ENCODE measurements at places on chromosomes 5 and 9. TPM values are rescaled to one million over a fixed set of nuclear protein-coding genes. Genes with fewer than 3 reads are reported as not detected.

Gene PCDHGB6
- total RNA-seq = 6.2 TPM

Gene C7
- not detected for total RNA-seq

Gene CCDC192
- total RNA-seq = not detected

Gene ARHGEF37
- total RNA-seq = 8.5 TPM

Gene CDKN2A
- 54.6 TPM for total RNA-seq

Gene RMRP
- 2,917 TPM for total RNA-seq

Gene PKD2L2
- total RNA-seq = not detected

Gene C5
- 1.7 TPM for total RNA-seq

Gene PCDH12
- total RNA-seq = 67.3 TPM

Measured in glomerular endothelial cell (primary cell).